ENCODE measurements at places on chromosomes 2 and 18. TPM values are rescaled to one million over a fixed set of nuclear protein-coding genes. Genes with fewer than 3 reads are reported as not detected.
A peak's percentile ranks its signal among the peaks of the same experiment; 100 is the strongest.

GRCh38 chr2:17610521-17610920, 70.0 kb downstream of the VSNL1 start:
- H3K36me3 ChIP-seq = no peaks in the 10 kb centered on the region
- H3K27me3 ChIP-seq = no peaks in the 10 kb centered on the region
- H3K27ac ChIP-seq = no peak overlapping the region
- no peak for DNase-seq

GRCh38 chr2:230714136-230714480, 1.5 kb downstream of the CAB39 start:
- peaks cover 61% of the 10 kb centered on the region for H3K4me1 ChIP-seq
- H3K36me3 ChIP-seq = no peaks in the 10 kb centered on the region
- DNase-seq = peak; percentile 58
- no peaks in the 10 kb centered on the region for H3K27me3 ChIP-seq

DNA sequence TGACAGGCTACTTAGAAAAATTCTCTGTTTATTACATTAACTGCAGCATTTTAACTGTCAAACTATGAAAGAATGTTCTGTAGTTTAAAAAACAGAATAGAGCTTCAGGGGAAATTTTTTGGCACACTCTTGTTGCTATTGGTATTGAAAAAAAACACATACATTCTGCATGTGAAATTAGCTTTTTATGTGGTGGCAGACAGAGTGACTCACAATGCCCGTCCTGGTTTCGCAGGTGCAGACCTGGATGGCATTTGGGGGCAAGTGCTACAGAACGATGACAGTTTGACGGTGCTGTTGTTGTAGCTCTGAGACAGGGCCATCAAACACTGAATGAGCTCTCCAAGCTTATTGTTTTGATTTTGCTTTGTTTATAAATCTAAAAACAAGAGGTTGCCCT, 105.0 kb upstream of the MAP3K20 start:
- no peaks in the 10 kb centered on the region for H3K27me3 ChIP-seq
- DNase-seq = peak; percentile 57
- no peaks in the 10 kb centered on the region for H3K36me3 ChIP-seq
- H3K4me3 ChIP-seq = no peak overlapping the region
- H3K27ac ChIP-seq = peak overlapping the region; percentile 57

DNA sequence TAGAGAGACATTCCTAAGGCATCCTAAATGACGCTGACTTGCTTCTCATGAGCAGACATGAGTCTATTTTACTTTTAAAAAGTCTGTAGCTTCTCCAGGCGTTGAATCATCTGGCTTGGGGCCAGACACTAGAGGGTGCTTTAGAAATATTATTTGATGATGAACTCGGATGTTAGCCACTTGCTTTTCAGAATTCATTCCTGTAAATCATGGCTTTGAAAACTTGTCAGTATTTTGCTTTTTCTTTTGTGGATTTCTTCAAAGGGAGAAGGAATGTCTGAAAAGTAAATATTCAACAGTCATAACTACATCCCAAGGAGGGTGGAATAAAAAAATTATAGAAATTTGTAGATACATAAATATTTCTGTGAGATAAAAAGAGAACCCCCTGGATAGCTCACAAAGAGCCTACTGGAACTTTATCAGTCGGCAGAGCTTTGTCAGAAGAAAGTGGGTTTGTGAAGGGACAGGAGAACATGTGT, 370.8 kb downstream of the OSR1 start:
- no peaks in the 10 kb centered on the region for H3K36me3 ChIP-seq
- no peaks in the 10 kb centered on the region for H3K4me1 ChIP-seq
- no peaks in the 10 kb centered on the region for H3K27me3 ChIP-seq
- no peak overlapping the region for H3K4me3 ChIP-seq
- DNase-seq = no peak

GRCh38 chr2:197661626-197662025, 13.8 kb downstream of the RFTN2 start:
- peaks cover 2% of the 10 kb centered on the region for H3K27me3 ChIP-seq
- no peak overlapping the region for H3K4me3 ChIP-seq
- no peak overlapping the region for H3K27ac ChIP-seq
- no peak for DNase-seq

DNA sequence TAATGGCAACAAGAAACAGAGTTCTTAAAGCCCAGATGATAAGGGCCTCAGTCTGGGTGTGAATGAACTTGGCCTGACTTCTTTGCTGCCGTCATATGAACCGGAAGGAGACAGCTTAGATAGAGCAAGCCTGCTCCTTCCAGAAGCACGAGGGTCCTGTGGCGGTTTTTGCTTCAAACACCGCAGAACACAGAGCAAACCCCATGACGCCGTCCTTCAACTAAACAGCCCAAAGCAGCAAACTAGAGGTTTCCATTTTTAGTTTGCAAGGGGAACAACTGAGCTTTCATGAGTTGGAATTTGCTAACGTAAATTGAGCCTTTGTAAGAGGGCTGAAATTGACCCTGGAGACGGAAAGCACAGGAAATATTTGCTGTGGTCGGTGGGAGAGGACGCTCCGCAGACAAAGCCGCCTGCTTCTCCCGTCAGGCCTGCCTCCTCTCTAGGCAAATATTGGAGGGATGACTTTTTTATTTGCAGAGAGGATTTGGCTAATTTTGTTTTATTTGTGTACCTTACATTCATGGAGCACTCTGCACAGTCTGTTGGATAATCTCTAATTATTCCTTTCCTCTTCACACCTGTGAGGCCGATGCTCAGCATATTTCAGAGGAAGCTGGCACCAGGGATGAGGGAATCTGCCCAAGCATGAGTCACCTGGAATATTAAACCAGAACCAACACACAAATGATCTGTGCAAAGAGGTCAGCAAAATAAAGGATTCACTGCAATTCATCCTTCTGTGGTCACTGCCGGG, 134.0 kb upstream of the NCK2 start:
- H3K27me3 ChIP-seq = no peaks in the 10 kb centered on the region
- H3K4me3 ChIP-seq = no peak overlapping the region
- H3K4me1 ChIP-seq = no peaks in the 10 kb centered on the region

DNA sequence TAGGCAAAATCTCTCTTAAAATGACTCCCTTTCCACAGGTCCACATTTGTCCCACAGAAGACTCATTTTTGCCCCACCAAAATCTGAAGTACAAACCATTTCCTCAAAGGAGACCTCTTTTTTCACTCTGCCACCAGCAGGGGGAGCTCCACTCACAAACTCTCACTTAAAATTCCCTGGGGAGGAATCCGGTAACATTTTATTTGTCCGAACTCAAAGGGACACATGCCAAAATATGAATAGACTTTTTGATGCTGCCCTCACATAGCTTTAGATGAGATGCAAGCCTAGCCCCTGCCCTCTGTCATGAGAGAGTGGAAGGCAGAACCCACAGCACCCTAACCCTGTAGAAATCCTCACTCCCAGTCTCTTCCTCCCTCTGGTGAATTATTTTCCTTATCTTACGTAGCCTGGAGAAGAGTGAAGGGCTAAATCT, 57.1 kb downstream of the RMDN2 start:
- peak; percentile 24 for DNase-seq
- H3K27me3 ChIP-seq = peaks cover 4% of the 10 kb centered on the region
- no peaks in the 10 kb centered on the region for H3K36me3 ChIP-seq
- H3K4me3 ChIP-seq = no peak overlapping the region
- no peaks in the 10 kb centered on the region for H3K4me1 ChIP-seq

DNA sequence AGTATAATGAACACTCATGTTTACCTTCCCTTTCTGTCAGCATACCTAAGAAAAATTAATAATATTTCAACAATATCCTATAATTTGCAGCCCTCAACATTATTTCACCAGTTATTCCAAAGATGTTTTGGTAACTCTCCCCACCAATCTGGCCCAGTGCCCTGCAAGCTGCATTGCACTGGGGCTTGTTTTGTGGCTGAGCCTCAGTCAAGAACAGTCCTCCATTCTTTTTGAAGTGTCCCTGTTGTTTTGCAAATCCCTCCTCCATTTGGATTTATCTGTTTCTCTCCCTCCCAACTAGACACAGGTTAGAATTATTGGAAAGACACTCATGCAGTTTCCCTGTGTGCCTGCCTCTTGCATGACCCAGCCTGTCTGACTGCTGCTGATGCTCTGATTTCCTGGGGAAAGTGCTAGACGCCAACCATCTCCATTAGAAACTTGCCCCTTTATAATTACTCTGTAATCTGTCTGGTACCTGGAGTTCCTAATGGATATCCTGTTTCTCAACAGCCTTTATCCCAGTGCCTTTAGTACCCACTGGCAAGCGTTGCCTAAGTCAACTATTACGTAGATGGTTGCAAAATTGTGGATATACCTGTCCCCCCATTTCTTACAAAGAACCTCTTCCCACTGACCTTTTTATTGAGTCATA, 60.2 kb downstream of the EIF5B start:
- peaks cover 91% of the 10 kb centered on the region for H3K36me3 ChIP-seq
- H3K27ac ChIP-seq = no peak overlapping the region
- no peaks in the 10 kb centered on the region for H3K27me3 ChIP-seq
- H3K4me1 ChIP-seq = no peaks in the 10 kb centered on the region

DNA sequence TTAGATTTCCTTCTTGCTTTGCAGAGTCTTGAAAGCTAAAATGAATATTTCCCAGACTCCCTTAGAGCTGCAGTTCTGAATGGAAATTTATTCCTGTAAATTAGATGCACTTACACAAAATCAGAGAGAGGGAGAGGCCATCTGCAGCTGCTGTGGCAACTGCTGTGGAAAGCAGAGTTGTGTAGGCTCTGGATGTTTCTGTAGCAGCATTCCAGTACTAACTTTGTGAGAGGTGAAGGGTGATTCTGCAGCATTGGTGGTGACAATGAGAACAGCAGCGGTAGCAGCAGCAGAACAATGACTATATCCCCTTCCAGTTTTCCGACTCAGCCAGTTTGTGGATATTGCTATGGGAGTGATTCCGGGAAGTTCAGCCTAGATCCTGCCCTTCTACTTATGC, 433.0 kb upstream of the REG3G start:
- H3K27ac ChIP-seq = no peak overlapping the region
- no peaks in the 10 kb centered on the region for H3K4me1 ChIP-seq
- no peak overlapping the region for H3K4me3 ChIP-seq
- H3K36me3 ChIP-seq = no peaks in the 10 kb centered on the region

DNA sequence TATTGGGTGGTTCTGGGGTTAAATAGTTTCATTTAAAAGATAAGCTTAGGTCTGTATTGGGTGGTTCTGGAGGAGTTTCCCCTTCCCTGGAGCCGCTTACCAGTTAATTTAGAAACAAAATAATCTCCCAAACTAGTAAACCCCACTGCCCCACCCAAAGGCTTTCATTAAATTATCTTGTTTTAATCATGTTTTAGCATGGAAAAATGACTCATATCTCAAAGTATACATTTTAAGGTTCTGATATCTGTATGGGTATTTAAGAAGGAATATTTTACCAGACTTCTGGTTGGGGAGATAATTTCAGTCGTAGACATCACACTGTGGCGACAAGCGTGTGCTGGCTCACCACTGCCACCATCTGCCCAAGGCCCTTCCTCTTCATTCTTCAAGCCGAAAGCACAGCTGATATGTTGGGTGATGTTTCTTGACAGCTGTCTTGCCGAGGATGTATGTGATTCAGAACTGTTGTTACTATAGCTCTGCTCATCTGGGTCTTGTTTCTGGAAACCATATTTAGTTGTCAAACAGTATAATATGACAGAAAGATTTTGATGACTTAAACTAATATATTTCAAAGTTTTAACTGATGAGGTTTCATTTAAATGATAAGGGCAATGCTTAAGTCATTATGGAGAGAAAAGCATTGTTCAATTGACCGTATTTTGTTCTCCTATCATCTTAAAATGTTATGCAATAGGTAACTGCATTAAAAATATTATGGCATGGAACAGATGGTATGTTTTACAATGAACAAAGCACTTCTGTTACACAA, 5.1 kb downstream of the FIGLA start:
- H3K4me3 ChIP-seq = no peak overlapping the region
- peak; percentile 46 for DNase-seq
- no peak overlapping the region for H3K27ac ChIP-seq
- peaks cover 10% of the 10 kb centered on the region for H3K4me1 ChIP-seq
- H3K36me3 ChIP-seq = no peaks in the 10 kb centered on the region

- peak; percentile 36 for DNase-seq
- H3K4me3 ChIP-seq = peak overlapping the region; percentile 93
- H3K36me3 ChIP-seq = no peaks in the 10 kb centered on the region
- peaks cover 25% of the 10 kb centered on the region for H3K4me1 ChIP-seq
- peak overlapping the region; percentile 66 for H3K27ac ChIP-seq
These were observed 516 bp downstream of the EIF2AK2 start for GRCh38 chr2:37156071-37156856.

DNA sequence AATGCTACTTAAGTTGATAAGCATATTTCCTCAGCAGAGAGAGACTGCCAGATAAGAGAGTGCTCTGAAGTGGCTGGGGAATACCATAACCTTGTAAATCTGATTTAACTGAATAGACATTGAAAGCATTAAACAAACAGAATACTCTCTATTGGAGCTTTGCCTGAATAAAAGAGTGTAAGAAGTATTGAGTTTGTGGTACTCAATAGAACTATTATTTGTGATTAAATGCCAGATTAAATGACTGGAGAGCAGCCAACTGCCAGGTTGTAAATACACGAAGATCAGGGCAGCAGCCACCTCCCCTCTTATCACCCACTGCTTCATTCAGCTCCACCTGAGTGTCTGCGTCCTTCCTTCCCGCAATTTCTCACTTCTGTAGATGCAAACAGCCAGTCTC, 373.6 kb downstream of the DCDC2C start:
- DNase-seq = no peak
- no peaks in the 10 kb centered on the region for H3K4me1 ChIP-seq
- no peak overlapping the region for H3K4me3 ChIP-seq
- no peaks in the 10 kb centered on the region for H3K36me3 ChIP-seq

DNA sequence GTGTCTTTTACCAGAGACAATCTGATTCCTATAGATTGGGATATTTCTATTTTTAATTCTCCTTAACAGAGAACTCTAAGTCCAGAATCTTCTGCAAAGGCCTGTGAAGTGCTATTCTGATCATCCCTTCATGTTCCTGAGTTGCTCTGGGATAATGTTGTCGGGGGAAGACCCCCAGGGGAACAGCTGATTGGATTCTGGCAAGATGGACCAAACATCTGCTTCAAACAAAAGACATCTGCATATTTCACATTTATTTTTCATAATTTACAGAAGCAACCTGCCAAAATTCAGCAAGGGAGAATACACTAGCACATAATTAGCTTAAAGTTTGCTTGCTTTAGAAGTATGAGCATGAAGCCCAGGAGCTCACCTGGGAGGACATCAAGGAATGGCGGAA, 116.0 kb upstream of the ETAA1 start:
- H3K27ac ChIP-seq = no peak overlapping the region
- no peak overlapping the region for H3K4me3 ChIP-seq
- H3K4me1 ChIP-seq = no peaks in the 10 kb centered on the region
- H3K36me3 ChIP-seq = no peaks in the 10 kb centered on the region

The ADAM23 gene
- polyA plus RNA-seq = not detected

The ABCG8 gene
- polyA plus RNA-seq = 0.10 TPM

The MROH2A gene
- polyA plus RNA-seq = not detected

The CD207 gene
- polyA plus RNA-seq = not detected

The FAP gene
- not detected for polyA plus RNA-seq

The CD8B2 gene
- polyA plus RNA-seq = 0.13 TPM

The RBM44 gene
- polyA plus RNA-seq = not detected

The RBBP8 gene
- polyA plus RNA-seq = 8.6 TPM

The NGEF gene
- polyA plus RNA-seq = not detected
